Gastroesophageal sphincter (tissue), 4 donors: ENCODE measurements at places on chromosomes 7 and 10.

DNA sequence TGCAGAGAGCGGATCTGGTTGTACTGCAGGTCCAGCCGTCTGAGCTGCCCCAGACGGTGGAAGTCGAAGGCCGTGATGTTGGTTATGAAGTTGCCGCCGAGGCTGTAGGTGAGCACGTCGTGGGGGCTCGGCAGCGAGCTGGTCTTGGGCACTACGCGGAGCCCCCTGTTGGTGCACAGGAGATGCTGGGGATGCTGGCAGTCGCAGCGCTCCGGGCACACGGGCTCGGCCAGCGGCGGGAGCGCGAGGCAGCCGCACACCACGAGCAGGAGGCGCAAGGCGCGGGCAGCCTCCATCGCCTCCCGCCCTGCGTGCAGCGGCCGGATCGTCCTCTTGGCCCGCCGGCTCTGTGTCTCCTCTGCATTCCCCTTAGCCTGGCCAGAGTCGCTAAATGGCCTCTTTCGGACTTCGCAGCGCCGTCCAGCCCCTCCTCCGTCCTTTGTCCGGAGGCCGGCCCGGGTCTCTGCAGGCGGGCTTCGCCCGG, 337 bp downstream of the TRIL start:
- peak; percentile 16 for ATAC-seq

DNA sequence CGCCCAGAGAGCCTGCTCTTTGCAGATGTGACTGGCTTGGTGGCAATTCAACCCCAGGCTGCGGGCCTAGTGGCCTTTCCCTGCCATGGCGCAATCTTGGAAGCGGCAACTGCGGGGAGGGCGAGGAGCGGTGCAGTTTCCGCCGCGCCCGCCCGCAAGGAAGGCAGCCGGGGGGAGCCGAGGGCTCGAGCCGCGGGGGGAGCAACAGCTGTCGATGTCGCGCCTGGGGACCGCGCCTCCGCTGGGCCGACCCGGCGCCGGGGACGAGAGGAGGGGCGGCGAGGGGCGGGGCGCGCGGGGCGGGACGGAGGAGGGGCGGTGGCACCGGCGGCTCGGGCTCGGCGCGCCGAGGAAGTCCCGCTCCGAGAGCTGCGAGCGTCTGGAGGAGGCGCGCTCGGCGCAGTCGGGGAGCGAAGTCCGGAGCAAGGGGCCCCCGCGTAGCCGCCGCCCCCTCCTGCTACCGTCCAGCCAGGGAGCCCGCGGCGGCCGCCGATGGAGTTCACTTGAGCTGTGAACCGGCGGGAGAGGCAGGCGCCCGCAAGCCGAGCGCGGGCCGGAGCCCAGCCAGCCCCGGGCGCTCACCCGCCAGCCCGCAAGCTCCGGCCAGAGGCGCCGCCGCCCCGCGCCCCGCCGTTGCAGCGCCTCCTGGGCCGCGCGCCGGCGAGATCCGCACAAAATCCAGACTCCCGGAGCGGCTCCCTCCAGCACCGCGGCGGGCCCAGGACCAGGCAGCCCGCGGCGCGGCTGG, 438.1 kb upstream of the GALNT17 start:
- peak; percentile 86 for ATAC-seq

DNA sequence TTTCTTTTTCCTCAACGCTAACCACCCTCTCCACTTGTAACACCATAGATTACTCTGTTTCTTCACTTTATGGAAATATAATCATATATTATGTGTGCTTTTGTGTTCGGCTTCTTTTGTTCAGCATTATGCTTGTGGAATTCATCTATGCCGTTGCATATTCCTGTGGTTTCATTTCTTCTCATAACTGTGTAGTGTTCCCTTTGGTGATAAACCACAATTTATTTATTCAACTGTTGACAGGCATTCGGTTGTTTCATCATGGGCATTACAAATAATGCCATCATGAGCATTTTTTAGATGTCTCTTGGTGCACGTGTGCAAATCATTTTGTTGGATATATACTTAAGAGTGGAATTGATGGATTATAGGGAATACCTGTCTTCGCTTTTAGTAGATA, 12.1 kb downstream of the AVL9 start:
- ATAC-seq: no peak

DNA sequence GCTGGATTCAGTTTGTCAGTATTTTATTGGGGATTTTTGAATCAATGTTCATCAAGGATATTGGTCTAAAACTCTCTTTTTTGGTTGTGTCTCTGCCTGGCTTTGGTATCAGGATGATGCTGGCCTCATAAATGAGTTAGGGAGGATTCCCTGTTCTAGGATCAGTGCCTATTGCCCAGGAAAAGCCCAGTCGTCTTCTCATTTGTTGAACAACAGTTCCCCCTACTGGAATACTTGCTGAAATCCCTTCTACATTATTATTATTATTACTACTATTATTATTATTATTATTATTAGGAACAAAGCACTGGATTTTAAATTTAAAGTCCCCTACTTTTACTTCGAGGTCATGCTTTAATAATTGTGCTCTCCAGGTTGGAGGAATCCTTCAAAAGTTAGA, 528.9 kb downstream of the MAGI2 start:
- no peak for ATAC-seq

- ATAC-seq: no peak
Observed at GRCh38 chr10:79356104-79356503, 8.8 kb downstream of the PPIF start.

GRCh38 chr10:96830511-96831199, 1.4 kb upstream of the LCOR start:
- ATAC-seq: no peak

- ATAC-seq: peak; percentile 68
Observed at GRCh38 chr10:132407846-132408278, 10.9 kb downstream of the PWWP2B start.
